Lower leg skin (tissue), 4 donors: ENCODE measurements at places on chromosomes 3 and 15. TPM values are rescaled to one million over a fixed set of nuclear protein-coding genes. Genes with fewer than 3 reads are reported as not detected.

DGKG gene
- 1.9 TPM for total RNA-seq

GRCh38 chr3:102531686-102532085 is 96.9 kb downstream of the ZPLD1 start:
- DNase-seq = no peak

DNA sequence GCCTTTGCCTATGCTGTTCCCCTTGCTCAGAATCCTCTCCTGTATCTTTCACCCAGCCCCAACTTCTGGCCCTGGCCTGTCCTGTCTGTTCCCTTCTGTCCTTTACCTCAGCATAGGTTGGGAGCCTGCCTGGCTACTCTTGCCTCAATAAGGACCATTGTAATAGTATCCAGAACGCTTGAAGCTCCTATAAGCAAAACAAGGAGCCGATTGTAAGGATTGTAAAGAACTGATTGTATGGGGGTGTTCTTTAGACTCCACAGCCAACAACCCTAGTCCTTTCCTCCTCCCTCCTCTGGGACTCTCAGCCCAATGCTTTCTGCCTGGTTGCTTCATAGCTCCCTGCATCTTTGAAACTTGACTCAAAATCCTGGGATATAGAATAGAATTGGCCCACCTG is 18.7 kb upstream of the RAD54L2 start:
- no peak for DNase-seq

GPR156 gene
- 0.49 TPM for total RNA-seq

CAV3 gene
- 0.79 TPM for total RNA-seq

DNA sequence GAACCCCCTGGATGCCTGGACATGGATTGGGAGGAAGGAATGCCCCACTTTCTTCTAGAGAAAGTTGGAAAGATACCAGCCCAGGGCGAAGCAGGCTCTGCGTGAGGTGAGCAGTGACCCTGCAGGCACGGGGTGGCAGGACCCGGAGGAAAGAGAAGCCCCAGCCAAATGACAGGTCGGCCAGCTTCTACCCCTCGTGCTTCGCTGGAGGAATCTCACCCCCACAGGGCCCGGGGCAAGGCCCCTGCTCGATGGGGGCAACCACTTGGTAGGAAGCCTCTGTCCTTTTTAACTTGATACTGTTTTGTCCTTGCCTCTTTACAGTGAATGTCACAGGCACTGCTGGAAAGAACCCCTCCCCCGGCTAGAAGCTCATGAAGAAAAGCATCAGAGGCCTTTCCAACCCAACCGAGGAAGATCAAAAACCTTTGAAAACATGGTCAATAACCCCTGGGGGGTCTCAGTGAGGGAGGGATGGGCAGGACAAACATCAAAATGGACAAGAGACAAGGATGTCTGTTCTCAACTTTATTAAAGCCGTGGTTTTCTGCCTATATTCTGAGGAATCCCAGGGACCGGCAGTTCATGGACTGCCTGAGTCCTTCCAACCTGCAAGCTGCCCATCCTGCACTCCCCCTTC is 54.4 kb downstream of the SH3BP5 start:
- no peak for DNase-seq
